Myometrial cell (primary cell): ENCODE measurements at places on chromosomes 2 and 18. TPM values are rescaled to one million over a fixed set of nuclear protein-coding genes. Genes with fewer than 3 reads are reported as not detected.

The UBR3 gene
- total RNA-seq: 19.0 and 23.0 TPM in 2 replicates

The CWC22 gene
- 12.1 and 12.2 TPM in 2 replicates for total RNA-seq

The TBR1 gene
- total RNA-seq: not detected in 2 replicates

The STK36 gene
- total RNA-seq: 18.3 and 45.3 TPM in 2 replicates

The HOXD3 gene
- 0.18 and 1.7 TPM in 2 replicates for total RNA-seq

The RAMP1 gene
- 259 and 297 TPM in 2 replicates for total RNA-seq

The TRIM54 gene
- under 0.01 TPM in 1 of 2 replicates, not detected in the other for total RNA-seq

The COL6A3 gene
- total RNA-seq: 1,153 and 1,391 TPM in 2 replicates

The CNOT9 gene
- 54.8 and 58.8 TPM in 2 replicates for total RNA-seq

The ANKRD29 gene
- total RNA-seq: 0.86 and 2.3 TPM in 2 replicates

The LAMA1 gene
- total RNA-seq: 17.7 and 21.6 TPM in 2 replicates

The OSR1 gene
- total RNA-seq: 2.3 and 2.9 TPM in 2 replicates

The CYP1B1 gene
- total RNA-seq: 30.0 and 34.2 TPM in 2 replicates

The DYSF gene
- 0.58 TPM in 1 of 2 replicates, not detected in the other for total RNA-seq

The ANKRD44 gene
- 2.3 and 50.5 TPM in 2 replicates for total RNA-seq

The EPB41L3 gene
- not detected in 2 replicates for total RNA-seq

The ABCG8 gene
- not detected in 2 replicates for total RNA-seq

The POTEC gene
- not detected in 2 replicates for total RNA-seq

The BCL11A gene
- under 0.01 and 0.18 TPM in 2 replicates for total RNA-seq
